Activated CD4-positive, alpha-beta T cell treated with anti-CD3 and anti-CD28 coated beads, Interleukin-2, amount 10 ng/mL, durations not matched to agents 7 days and 5 days (primary cell): ENCODE measurements at places on chromosomes 7 and 10. TPM values are rescaled to one million over a fixed set of nuclear protein-coding genes. Genes with fewer than 3 reads are reported as not detected.

The PRKG1 gene
- not detected for total RNA-seq

DNA sequence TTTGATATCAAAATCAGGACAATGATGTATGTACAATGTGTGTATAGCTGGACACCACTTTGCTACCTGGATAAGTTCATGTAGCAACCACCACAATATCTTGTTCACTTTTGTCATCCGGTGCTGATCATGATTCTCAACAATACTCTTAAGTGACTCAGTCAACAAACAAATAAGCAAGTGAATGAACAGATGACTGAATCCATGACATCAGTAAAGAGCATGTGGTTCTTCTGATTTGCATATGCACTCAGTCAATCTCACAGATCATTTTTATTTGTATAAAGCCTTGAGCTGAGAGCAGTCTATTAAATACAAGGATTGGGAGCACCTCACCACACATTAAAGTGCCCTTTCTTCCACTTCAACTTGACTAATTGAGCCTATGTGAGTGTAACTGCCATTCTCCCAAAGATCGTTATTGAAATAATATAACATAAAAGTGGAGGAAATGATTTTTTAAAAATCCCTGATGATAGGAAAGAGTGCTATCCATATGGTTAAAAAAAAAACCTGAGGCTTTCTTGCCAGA lies 69.5 kb downstream of the NPSR1 start:
- H3K4me1 ChIP-seq, result peaks cover 9% of the 10 kb centered on the region
- no peak overlapping the region for H3K27ac ChIP-seq
- no peak overlapping the region for H3K4me3 ChIP-seq
- no peaks in the 10 kb centered on the region for H3K27me3 ChIP-seq

- H3K36me3 ChIP-seq, result no peaks in the 10 kb centered on the region
- H3K4me1 ChIP-seq, result peaks cover 13% of the 10 kb centered on the region
- no peaks in the 10 kb centered on the region for H3K27me3 ChIP-seq
- no peak overlapping the region for H3K27ac ChIP-seq
- H3K4me3 ChIP-seq, result no peak overlapping the region
Measured at GRCh38 chr7:143399151-143399550, 9.5 kb downstream of the EPHA1 start.

DNA sequence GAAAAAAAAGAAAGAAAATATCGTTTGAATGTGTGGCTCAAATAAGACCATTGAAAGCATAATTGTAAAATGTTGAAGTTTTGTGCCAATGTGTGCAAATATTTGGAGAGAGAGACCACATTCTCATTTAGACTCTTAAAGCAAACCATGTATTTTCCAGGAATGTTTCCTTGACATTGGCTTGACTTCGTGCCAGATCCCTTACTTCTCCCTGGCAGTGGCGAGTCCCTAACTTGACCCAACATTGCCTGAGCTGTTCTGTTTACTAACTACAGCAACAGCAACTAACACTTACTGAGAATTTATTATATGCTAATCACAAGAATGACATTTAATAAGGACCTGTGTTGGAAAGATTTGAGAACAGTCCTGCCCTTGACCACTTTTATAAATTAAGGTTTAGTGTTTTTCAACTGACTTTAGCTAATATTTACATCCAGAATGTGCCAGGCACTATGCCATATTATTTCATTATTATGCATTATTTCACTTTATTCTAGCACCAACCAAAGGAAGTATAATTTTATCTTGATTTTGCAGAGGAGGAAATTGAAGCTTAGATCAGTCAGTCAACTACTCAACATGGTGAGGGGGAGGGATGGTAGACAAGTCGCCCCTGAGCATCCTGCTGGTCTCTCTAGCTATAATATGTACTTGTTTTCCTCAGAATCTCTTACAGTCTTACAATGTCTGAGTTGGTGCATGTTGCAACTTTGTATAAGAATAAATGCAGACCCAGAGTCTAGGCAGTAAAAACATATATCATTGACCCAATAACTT lies 29.7 kb downstream of the ZNF467 start:
- H3K36me3 ChIP-seq, result no peaks in the 10 kb centered on the region
- H3K4me3 ChIP-seq, result no peak overlapping the region
- no peak overlapping the region for H3K27ac ChIP-seq
- peaks cover 44% of the 10 kb centered on the region for H3K27me3 ChIP-seq
- DNase-seq, result no peak

- peak; percentile 93 for DNase-seq
- peak within 1 kb of the TSS; percentile 98 for H3K27ac ChIP-seq
- H3K4me3 ChIP-seq, result peak within 1 kb of the TSS; percentile 89
- H3K27me3 ChIP-seq, result no peaks in the 10 kb centered on the region
- peaks cover 55% of the 10 kb centered on the region for H3K4me1 ChIP-seq
Measured at GRCh38 chr7:130440527-130441365, at the start of gene CEP41. Gene CEP41 (minus strand): TSS chr7:130441016. CDS start chr7:130440966, 50 bp downstream.

DNA sequence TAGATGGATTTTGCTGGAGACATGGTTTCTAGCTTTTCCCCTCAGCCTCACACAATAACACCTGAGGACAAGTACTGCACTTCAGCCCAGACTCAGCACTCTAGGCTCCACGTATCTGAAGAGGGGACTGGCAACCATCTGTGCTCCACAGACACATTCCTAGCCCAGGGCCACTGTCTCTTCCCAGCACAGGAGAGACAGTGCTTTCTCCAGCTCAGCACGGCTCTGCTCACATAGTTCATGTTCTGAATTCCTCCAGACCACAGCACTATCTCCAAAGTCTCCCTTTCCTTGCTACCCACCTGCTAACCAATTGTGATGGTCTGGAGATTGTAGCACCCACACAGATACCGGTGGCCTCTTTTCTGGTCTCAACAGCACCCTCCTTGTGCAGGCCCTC lies 114.5 kb downstream of the HTR7 start:
- H3K27me3 ChIP-seq, result peaks cover 16% of the 10 kb centered on the region
- no peaks in the 10 kb centered on the region for H3K4me1 ChIP-seq
- no peak overlapping the region for H3K4me3 ChIP-seq

- no peak for DNase-seq
- H3K36me3 ChIP-seq, result peaks cover 45% of the 10 kb centered on the region
- no peak overlapping the region for H3K27ac ChIP-seq
- H3K27me3 ChIP-seq, result peaks cover 4% of the 10 kb centered on the region
Measured at GRCh38 chr10:15857107-15857575, 3.2 kb downstream of the MINDY3 start.

GRCh38 chr7:18573410-18574234 lies 78.1 kb downstream of the HDAC9 start:
- H3K27me3 ChIP-seq, result no peaks in the 10 kb centered on the region
- no peaks in the 10 kb centered on the region for H3K36me3 ChIP-seq
- H3K4me1 ChIP-seq, result no peaks in the 10 kb centered on the region
- no peak overlapping the region for H3K4me3 ChIP-seq

The EPO gene
- total RNA-seq, result not detected

DNA sequence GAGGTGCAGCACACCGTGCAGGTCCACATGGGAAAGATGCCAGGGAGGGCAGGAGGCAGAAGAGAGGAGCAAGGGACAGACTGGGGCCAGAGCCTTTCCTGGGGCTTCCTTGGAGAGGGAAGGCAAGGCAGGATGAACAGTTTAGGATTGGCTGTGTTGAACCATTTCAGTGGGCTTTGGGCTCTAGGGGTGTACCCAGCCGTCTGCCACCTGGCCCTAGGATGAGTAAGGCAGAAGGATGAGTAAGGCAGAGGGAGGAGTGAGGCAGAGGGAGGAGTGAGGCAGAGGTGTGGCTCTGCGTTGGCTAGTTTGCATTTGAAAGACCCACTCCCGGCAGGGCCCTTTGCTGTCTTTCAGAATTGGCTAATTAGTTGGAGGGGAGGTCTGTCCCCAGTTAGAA lies 31.5 kb upstream of the PRF1 start:
- no peak overlapping the region for H3K27ac ChIP-seq
- H3K36me3 ChIP-seq, result no peaks in the 10 kb centered on the region
- H3K4me3 ChIP-seq, result no peak overlapping the region
- peaks cover 13% of the 10 kb centered on the region for H3K27me3 ChIP-seq
- no peaks in the 10 kb centered on the region for H3K4me1 ChIP-seq

DNA sequence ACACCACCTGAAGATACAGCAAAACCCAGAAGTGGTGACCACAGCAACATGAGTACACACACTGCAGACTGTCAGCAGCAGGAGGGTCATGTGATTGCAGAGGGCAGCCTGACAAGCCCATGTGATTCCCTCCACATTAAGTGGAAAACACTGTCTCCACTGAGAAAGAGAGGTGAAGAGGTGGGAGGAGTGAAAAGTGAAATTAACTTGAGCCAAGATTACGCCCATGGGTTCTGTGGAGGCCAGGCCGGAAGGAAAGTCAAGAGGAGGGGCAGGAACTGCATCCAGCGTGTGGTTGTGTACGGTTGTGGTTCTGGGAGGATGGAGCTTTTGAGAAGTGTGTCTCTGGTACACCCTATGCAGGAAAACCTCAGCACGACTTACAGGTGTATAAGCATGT lies 138.5 kb downstream of the PLXNA4 start:
- H3K36me3 ChIP-seq, result peaks cover 42% of the 10 kb centered on the region
- peaks cover 98% of the 10 kb centered on the region for H3K4me1 ChIP-seq
- H3K27ac ChIP-seq, result peak overlapping the region; percentile 87

- no peak overlapping the region for H3K27ac ChIP-seq
- H3K27me3 ChIP-seq, result no peaks in the 10 kb centered on the region
- no peaks in the 10 kb centered on the region for H3K36me3 ChIP-seq
- no peak for DNase-seq
Measured at GRCh38 chr10:37478381-37478780, 353.0 kb downstream of the ANKRD30A start.

The SVIL gene
- total RNA-seq, result 22.6 TPM

The MALRD1 gene
- not detected for total RNA-seq

DNA sequence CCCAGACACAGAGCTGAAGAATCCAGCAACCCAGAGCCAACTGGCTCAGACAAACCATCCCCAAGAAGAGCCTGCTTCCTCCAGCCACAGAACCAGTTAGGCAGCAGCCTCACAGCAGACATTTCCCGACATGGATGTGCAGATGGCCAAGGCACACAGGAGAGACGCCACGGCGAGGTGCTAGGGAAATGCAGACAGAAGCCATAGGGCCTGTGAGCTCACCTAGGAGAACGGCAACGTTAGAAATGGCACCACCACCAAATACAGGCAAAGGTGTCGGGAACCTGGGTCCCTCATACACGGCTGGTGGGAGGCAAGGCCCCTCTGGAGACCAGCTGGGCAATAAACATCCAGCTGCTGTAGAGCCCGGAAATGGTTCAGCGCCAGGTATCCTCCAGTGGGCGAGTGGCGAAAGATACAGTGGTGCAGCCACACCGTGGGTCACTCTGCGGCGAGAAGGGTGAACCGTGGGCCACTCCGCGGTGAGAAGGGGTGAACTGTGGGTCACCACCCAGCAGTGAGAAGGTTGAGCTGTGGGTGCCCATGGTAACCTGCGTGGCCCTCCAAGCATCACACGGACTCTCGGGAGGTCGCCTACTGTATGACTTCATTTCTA lies 31.2 kb downstream of the JAKMIP3 start:
- H3K27me3 ChIP-seq, result peaks cover 11% of the 10 kb centered on the region
- no peak for DNase-seq
- H3K4me3 ChIP-seq, result no peak overlapping the region

DNA sequence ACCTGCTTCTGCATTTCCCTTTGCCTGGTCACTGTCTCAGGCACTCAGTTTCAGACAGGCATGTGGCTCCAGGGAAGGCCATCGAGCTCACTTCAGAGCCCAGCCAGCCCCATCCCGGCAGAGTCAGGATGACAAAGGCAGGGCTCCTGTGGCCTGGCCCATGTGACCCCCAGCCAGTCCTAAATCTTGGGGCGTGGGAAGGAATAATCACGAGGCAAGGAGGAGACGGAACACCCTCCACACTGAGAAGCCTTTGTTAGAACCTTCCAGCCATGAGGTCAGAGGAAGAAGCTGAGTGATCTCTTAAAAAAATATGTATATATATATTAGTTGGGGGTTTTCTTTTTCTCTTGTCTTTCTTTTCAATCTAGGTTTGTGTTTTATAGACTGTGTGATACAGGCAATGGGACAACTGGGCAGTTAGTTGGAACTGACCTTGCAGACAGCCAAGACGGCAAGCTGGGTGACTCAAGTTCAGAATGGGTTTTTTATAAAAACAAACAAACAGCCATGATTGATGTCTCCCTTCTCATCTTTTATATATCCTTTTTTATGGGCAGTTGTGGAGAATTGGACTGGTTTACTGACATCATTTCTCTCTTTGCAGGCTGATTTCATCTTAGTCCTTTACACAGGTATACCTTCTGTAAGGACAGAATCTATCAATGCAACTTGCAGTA lies 60.8 kb downstream of the CHN2 start:
- H3K36me3 ChIP-seq, result no peaks in the 10 kb centered on the region
- H3K4me3 ChIP-seq, result no peak overlapping the region
- no peak for DNase-seq
- no peak overlapping the region for H3K27ac ChIP-seq
- no peaks in the 10 kb centered on the region for H3K4me1 ChIP-seq

DNA sequence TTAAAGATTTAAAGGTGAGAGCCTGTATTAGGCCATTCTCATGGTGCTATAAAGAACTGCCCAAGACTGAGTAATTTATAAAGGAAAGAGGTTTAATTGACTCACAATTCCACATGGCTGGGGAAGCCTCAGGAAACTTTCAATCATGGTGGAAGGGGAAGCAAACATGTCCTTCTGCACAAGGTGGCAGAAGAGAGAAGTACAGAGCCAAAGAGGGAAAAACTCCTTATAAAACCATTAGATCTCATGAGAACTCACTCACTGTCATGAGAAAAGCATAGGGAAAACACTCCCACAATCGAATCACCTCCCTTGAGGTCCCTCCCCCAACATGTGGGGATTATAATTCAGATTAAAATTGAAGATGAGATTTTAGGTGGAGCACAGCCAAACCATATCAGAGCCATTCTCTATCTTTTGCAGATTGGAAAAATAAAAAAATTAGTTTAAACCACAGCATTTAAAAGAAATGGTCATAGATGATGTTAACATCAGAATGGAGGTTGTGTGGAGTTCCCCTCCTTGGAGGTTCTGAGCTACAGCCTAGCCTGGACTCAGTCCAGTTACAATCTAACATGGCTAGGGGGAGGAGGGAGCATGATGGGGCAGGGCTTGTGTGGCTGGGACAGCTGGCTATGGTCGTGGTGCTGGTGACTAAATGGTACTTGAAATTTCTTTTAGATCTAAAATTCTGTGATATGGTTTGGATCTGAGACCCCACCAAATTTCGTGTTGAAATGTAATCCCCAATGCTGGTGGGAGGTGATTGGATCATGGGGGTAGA lies 33.1 kb downstream of the GSTO2 start:
- no peaks in the 10 kb centered on the region for H3K27me3 ChIP-seq
- H3K27ac ChIP-seq, result no peak overlapping the region
- no peak for DNase-seq
- peaks cover 17% of the 10 kb centered on the region for H3K36me3 ChIP-seq

The HSPA12A gene
- 0.08 TPM for total RNA-seq

DNA sequence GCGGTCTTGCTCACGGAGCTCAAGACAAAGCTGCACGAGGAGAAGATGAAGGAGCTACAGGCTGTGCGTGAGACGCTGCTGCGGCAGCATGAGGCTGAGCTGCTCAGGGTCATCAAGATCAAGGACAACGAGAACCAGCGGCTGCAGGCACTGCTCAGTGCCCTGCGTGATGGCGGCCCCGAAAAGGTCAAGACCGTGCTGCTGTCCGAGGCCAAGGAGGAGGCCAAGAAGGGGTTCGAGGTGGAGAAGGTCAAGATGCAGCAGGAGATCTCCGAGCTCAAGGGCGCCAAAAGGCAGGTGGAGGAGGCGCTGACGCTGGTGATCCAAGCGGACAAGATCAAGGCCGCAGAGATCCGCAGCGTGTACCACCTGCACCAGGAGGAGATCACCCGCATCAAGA lies 51.4 kb downstream of the JAKMIP3 start:
- no peak for DNase-seq
- H3K27me3 ChIP-seq, result no peaks in the 10 kb centered on the region
- no peaks in the 10 kb centered on the region for H3K36me3 ChIP-seq
- H3K27ac ChIP-seq, result no peak overlapping the region
- H3K4me3 ChIP-seq, result no peak overlapping the region
